Progenitor cell of endocrine pancreas (in vitro differentiated cells): ENCODE measurements at places on chromosomes 6 and 20.
A peak's percentile ranks its signal among the peaks of the same experiment; 100 is the strongest.

- no peak for DNase-seq
These were observed 8.0 kb upstream of the F13A1 start for GRCh38 chr6:6328451-6328850.

DNA sequence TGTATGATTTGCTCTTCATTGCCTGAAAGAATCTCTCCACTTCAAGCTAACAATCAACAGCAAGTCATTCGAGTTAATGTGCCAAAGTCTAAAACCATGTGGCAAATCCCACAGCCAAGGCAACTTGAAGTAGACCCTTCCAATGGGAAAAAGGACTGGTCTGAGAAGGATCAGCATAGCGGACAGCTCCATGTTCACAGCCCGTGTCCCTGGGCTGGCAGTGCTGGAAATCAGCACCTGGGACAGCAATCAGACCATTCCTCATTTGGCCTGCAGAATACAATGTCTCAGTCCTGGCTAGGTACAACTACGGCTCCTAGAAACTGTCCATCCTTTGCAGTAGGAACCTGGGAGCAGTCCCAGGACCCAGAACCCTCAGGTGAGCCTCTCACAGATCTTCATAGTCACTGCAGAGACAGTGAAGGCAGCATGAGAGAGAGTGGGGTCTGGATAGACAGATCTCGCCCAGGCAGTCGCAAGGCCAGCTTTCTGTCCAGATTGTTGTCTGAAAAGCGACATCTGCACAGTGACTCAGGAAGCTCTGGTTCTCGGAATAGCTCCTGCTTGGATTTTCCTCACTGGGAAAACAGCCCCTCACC is 1.1 kb downstream of the GJA10 start:
- DNase-seq: peak; percentile 67

DNA sequence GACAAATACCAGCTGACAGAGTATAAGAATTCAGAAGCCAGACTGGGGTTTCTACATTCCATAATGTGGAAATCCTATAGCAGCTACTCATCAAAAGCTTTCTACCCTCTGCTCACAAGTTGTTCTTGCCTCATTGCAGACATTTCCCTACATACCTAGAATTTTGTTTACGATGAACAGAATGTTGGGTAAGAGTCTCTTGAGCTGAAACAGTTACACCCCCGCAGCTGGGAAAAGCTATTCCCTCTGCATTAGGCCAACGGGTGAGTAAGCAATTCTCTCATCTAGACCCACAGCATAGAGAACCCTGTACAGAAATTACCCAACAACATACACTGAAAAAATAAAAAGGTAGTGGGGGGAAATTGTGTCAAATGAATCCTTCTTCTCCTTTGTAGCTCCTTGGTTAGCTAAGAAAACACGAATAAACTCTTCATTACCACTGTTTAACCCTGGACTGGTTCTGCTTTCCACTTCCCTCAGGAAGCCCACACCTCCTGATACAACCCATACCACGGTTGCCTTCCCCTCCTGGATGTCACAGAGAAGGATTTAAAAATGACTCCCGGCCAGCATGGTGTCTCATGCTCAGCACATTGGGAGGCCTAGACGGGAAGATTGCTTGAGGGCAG is 215.0 kb upstream of the SHLD1 start:
- no peak for DNase-seq

DNA sequence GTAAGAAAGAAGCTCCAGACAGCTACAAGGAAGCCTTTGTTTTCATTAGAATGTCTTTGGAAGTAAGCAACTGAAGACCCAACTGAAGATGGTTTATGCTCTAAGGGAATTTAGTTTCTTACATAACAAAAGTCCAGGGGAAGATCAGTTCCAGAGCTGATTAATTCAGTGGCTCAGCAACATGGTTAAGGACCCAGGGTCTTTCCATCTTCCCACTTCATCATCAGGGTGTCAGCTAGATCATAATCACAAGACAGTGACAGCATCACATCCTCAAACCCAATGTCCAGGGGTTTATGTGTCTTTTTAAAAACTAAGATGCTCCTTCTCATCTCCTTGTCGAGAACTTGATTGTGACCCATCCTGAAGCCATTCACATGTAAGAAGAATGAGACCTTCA is 119.7 kb upstream of the PRDM1 start:
- no peak for DNase-seq

GRCh38 chr20:53036992-53037391 is 64.8 kb downstream of the TSHZ2 start:
- no peak for DNase-seq

- DNase-seq: no peak
These were observed 17.3 kb downstream of the DNPH1 start for GRCh38 chr6:43211955-43212354.

DNA sequence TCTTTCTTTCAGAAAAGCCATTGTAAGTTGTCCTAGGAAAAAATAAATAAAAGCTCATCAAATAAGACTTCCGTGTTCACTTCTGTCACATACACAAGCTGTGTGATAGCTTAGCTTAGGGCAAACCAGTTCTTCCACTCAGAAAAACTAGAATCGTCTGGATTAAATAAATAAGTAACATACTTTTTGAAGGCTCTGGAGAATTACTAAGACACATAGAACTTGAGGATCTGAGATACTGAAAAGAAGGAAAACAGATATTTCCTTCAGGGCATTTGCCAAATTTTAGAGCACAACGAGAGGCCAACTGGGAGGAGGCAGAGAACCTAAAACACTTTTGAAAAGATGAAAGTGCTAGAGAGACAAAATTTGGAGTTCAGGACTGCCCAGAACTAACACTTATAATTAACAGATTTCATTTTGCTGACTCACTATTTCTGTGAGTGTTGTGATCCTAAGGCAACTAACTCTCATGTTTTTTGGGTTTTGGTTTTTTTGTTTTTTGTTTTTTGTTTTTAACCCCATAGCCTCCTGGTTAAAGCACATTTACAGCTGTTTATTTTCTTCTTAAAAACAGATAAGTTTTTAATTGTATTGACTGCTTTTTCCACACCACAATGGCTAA is 38.7 kb upstream of the THEMIS start:
- no peak for DNase-seq

DNA sequence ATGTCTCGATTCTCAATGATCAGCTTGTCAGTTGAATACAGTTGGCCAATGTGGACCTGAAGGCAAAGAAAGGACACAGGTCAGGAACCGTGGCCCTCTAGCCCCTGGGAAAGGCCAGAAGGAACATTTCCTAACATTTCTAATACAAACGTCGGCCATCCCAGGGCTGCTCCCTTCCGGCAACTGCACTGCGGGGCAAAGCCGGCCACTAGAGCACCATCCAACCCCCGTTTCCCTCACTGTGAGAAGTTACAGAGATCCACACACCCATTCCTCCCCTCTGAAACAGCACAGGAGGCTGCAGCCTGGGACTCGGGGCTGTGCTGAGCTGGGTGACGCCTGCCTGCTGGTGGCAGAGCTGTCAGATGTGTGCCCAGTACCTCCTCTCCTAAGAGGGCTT is 24.3 kb downstream of the PPP1R3G start:
- DNase-seq: no peak

DNA sequence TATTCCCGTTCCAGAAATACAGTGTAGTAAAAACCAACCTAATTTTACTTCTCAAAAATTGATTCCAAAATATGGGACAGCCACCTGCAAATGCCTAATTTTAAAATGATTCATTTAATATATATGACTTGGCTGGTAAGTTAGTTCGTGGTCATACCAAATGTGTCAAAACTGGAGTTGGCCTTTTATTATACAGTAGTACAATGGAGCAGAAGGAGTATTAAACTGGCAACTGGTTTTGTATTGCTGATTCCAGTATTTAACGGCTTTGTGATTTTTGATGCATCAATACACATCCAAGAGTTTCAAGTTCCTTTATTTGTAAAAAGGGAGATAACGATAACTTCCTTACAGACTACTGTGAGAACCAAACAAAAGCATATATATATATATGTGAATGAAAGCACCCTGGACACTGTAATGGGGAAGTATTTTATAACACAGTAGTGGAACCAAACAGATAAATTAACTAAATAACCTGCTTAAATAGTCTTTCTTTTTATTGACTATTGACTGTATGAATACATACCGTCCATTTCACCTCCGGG is 24.8 kb downstream of the SAMHD1 start:
- no peak for DNase-seq

- no peak for DNase-seq
These were observed 6.0 kb downstream of the CLPSL1 start for GRCh38 chr6:35786810-35787209.

DNA sequence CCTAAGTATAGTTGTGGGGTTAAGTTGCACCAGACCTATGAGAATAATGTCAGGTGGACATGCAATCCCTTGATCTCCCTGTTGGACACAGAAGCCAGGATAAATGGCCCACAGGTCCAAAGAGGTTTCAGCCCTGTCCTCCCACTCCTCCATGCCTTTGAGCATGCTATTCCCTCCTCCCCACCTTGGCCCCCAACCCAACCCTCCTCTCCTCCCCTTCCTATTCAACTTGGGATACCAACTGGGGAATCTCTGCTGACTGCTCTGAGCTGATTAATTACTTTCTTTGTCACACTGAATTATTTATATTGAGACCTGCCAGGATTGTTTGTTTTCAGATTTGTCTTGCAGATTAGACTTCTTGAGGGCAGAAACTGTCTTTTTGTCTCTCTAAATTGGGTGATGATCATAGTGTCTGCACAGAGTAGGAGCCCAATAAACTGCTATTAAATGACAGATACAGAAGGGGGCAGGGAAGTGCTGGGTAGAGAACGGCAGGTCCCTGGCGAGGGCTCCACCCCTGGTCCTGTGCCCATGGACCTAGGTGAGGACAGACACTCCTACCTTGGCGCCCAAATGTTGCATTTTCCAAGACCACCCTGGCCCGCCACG is 120.9 kb downstream of the UNC5CL start:
- no peak for DNase-seq

GRCh38 chr6:163816441-163816840 is 401.9 kb downstream of the QKI start:
- DNase-seq: no peak

DNA sequence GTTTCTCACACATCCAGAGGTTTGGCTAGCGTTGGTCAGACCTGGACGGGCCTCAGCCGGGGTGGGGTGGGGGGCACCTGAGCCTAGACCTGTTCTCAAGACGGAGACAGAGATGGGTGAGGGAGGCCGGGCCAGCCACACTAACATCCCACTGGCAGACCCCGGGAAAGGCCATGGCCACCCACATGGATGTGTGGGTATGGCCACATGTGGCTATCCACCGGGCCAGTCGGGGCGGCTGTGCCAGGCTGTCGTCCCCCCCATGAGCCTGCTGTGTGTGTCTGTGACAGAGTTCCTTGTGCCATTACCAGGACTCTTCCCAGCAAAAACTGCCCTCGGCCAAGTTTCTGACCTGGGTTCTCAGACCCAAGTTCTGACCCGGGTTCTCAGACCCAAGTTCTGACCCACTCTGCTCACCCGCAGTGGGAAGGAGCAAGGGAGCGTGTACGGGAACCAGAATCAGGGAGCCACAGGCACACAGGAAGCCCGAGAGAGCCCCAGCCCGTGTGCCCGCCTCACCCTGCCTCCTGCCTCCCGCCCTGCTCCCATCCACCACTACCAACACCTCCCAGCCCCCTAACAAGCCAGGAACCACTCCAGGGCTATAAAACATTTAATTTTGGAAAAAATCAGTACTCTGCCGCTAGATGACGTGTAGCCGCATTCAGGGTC is 255.5 kb downstream of the TAF4 start:
- DNase-seq: no peak

- DNase-seq: no peak
These were observed 107.8 kb downstream of the COL19A1 start for GRCh38 chr6:69974193-69974592.

GRCh38 chr6:36639171-36639808 is 39.2 kb upstream of the CDKN1A start:
- no peak for DNase-seq

- no peak for DNase-seq
These were observed 54.5 kb downstream of the CLIC5 start for GRCh38 chr6:45961125-45961524.

GRCh38 chr6:84882768-84883766 is 118.7 kb upstream of the TBX18 start:
- DNase-seq: no peak

- no peak for DNase-seq
These were observed 513.8 kb downstream of the CDKAL1 start for GRCh38 chr6:21048047-21048446.

DNA sequence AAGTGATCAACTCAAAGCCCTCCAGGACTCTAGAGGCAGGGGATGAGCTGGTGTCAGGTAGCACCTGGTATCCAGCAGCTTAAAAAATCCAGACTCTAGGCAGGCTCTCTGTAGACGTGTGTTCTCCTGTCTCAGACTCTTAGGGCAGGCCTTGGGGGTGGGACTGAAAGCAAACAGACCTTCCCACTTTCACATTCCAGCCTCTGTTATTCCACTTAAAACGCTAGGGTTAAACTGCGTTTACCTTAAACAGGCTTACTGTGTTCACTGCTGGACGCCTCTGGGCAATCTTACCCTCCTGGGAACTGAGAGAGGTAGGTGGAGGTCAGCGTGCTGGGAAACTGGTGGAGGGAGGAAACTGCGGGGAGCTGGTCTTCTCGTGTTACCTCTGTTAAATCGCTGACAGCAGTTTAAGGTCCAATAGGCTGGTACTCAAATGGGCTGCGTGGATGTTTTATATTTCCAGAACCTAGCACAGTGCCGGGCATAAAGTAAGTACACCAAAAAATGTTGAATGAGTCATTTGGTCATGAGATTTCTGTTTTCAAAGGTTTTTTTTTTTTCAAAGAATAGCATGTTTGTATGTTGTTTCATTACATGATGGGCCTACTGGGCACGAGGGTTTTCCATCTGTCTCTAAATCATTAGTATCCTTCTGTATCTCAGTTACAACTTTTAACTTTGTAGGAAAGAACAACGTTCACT is at the start of gene GCNT2:
TSS of gene GCNT2 (plus strand) at position 248 of the 705 bp plus-strand sequence. CDS start 7,561 bp downstream, outside the sequence.
- no peak for DNase-seq

- DNase-seq: no peak
These were observed 406.5 kb downstream of the MAFB start for GRCh38 chr20:40282541-40282940.

GRCh38 chr6:42338744-42339222 is 112.9 kb downstream of the TRERF1 start:
- DNase-seq: no peak

DNA sequence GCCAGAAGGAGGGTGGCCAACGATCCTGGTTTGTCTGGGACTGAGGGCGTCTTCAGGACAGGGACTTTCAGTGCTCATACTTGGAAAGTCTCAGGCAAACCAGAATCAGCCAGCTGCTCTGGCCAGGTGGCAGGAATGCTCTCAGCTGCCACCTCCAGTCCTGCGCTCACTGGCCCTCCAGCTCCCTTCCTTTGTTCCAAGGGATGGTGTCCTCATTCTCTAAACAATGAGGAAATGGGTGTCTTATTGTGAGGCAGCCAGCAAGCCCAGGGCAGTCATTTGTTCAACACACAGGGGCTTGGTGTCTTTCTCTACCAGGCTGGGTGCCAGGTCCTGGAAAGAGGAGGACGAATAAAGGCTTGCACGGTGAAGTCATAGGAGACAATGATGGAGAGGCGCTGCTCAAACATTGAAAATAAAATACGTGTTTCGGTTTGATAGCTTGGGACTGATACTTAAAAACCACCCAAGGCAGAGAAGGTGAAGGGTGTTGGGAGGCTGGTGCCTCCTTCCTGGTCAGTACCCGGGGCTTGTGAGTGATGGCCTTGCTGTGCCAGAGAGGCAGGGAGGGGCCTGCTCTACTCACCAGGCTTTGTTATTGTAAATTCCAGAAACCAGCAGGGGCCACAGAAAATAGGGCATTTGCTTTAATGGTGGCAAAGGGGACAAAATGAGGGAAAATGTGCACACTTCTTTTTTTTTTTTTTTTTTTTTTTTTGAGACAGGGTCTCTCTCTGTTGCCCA is 11.3 kb upstream of the TMEM181 start:
- DNase-seq: no peak
